ENCODE measurements at places on chromosomes 13 and 19.

DNA sequence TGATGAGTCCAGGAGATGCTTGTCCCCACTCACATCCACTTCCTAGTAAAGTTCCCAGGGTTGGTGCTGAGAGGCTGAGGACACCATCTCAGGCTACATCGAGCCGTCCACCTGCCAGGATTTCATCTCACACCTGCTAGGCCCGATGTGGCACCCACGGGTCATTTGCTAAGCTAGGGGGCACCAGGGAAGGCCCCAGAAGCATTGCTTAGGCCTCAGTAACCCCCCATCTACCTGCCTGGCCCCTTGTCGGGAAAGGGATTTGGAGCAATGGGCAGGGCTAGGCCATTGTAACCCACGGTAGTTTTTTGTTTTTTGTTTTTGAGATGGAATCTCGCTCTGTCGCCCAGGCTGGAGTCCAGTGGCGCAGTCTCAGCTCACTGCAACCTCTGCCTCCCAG is 51.8 kb downstream of the F2RL3 start:
- no peak for DNase-seq

DNA sequence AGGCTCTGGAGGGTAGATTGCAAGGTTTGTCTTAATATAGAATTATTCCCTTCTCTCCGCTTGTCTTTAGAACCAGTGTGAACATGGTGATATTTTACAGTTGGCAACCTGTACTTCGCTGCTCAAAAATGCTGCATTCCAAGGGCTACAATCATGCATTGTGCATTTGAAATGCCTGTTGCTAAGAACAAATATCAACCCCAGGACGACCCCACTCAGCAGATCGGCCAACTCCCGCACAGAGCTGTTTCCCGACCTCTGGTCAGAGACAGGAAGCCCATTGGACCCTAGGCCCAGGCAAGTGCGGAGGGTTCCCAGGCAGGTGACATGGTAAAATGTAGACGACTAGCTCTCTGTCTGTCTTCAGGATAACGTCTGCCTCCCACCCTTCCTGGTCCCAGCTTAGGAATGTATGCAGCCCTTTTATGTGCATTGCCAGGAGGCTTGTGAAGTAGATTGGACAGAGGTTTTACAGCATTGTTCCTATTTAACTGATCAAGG is 263.5 kb downstream of the FOXO1 start:
- peak; percentile 91 for DNase-seq

GRCh38 chr13:102710261-102710679 is 15.4 kb upstream of the METTL21C start:
- DNase-seq, result no peak

- peak; percentile 82 for DNase-seq
These were observed 17.8 kb upstream of the ENOX1 start for GRCh38 chr13:43804461-43805070.

GRCh38 chr13:48485432-48485831 is 47.4 kb downstream of the RCBTB2 start:
- DNase-seq, result no peak

- DNase-seq, result no peak
These were observed 137.6 kb upstream of the SLC10A2 start for GRCh38 chr13:103203735-103204330.

- DNase-seq, result no peak
These were observed 13.7 kb downstream of the SMIM24 start for GRCh38 chr19:3466635-3467034.

- DNase-seq, result peak; percentile 44
These were observed 8.0 kb downstream of the PDS5B start for GRCh38 chr13:32594157-32594738.

Measured in cardiac fibroblast (primary cell).